Fibroblast of skin of left quadriceps (primary cell): ENCODE measurements at places on chromosomes 6 and 20.

DNA sequence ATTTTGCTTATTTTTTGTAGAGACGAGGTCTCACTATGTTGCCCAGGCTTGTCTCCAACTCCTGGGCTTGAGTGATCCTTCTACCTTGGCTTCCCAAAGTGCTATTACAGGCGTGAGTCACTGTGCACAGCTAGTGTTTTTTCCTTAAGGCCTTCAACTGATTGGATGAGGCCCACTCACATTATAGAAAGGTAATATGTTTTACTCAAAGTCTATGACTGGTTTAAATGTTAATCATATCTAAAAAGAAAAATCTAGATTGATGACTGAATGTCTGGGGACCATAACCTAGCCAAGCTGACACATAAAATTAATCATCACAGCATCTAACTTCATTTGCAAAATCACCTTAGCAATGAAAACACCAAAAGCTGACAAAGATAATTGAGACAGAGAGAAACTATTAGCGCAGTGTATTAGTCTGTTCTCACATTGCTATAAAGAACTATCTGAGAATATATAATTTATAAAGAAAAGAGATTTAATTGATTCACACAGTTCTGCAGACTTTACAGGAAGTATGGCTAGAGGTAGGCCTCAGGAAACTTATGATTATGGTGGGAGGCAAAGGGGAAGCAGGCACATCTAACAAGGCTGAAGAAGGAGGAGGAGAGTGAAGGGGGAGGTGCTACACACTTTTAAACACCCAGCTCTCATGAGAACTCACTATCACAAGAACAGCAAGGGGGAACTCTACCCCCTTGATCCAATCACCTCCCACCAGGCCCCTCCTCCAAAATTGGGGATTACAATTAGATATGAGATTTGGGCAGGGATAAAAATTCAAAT lies 66.8 kb upstream of the ARHGAP18 start:
- no peak for DNase-seq

DNA sequence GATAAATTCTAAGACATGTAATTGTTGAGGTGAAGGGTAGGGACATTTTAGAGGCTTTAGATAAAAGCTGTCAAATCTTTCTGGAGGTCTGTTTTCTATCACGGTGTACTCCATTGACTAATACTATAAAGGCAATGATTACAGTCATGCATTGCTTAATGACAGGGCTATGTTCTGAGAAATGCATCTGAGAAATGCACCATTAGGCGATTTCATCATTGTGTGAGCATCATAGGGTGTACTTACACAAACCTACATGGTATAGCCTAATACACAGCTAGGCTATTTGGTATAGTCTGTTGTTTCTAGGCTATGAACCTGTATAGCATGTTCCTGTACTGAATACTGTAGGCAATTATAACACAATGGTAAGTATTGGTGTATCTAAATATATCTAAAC lies 71.3 kb upstream of the FYN start:
- no peak for DNase-seq

DNA sequence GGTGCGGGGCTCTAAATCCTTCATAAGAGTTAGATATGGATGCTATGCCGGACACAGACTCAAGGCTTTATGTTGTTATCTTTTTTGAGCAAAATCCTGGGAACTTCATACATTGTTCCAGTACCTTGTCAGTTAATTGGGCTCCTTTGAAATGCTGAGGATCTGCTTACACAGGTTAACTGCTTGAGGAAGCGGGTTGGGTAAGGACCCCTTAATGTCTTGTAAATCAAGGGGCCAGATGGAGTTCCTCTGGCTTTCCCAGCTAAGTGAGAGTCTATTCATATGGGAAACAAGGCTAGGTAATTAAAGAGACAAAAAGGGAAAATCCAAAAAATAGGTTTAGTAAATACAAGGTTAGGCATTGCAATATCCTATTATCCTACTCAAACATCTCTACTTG lies 141.5 kb downstream of the OR2B2 start:
- no peak for DNase-seq

DNA sequence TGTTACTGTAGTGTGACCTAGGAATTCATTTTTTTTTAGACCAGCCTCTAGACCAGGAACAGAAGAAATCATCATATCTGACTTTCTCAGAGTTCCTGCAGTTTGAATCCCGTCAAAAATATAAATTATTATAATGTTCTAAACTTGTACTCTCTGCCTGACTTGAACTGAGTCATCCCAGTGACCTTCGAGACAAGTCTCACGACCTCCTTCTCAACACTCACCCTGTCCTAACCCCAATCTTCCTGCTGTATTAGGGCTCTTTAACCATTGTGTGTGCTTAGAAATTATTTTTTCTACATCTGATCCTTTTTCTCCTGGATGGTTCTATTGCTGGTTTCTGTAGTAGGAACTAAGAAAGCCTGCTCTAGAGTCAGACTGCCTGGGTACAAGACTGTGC lies 21.5 kb downstream of the ADGRF5 start:
- no peak for DNase-seq

- DNase-seq = no peak
Observed at GRCh38 chr20:62792940-62793756, 3.1 kb upstream of the MRGBP start.

DNA sequence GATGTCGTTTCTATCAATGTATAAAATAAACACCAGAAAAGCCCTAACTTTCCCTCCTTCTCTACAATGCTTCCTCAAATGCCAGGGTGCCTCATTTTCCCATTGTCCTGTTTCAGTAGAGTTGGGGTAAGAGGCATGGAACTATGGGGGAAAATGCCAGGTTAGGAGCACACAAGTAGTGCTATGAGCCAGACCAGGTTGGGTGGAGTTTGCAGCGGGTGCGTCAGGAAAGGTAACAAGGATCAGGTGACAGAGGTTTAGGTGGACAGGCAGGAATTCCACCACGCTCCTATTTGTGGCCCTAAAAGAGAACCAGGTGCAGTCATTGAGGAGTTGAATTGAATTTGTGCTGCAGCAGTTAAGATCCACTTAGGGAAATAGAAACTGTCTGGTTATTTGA lies 36.5 kb downstream of the SYTL3 start:
- no peak for DNase-seq

- DNase-seq = no peak
Observed at GRCh38 chr6:157036245-157036711, 259.1 kb downstream of the ARID1B start.

DNA sequence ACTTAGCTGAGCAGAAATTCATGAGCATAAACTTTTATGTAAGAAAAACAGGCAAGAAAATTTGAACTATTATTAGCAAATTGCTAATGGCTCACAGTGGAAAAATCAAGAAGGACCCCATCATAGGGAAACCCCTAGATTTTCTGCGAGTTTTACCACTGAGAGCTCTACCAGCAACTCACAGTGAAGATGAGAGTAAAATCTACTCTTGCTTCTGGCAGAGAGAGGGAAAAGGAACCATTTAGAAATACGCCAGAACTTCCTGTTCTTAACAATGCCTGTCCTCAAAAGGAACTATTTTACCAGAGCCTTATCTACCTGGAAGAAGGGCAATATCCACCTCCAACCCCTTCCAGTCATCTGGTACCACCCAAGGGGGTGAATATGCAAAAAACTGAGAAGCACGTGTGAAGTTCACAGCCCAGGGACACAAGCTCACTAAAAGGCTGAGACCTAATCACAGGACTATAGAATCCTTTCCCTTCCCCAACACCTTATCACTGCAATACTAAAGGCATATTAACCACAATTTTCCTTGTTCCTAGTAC lies 34.4 kb upstream of the ASF1A start:
- no peak for DNase-seq

GRCh38 chr20:56440346-56441007 lies 27.9 kb upstream of the RTF2 start:
- DNase-seq = no peak

DNA sequence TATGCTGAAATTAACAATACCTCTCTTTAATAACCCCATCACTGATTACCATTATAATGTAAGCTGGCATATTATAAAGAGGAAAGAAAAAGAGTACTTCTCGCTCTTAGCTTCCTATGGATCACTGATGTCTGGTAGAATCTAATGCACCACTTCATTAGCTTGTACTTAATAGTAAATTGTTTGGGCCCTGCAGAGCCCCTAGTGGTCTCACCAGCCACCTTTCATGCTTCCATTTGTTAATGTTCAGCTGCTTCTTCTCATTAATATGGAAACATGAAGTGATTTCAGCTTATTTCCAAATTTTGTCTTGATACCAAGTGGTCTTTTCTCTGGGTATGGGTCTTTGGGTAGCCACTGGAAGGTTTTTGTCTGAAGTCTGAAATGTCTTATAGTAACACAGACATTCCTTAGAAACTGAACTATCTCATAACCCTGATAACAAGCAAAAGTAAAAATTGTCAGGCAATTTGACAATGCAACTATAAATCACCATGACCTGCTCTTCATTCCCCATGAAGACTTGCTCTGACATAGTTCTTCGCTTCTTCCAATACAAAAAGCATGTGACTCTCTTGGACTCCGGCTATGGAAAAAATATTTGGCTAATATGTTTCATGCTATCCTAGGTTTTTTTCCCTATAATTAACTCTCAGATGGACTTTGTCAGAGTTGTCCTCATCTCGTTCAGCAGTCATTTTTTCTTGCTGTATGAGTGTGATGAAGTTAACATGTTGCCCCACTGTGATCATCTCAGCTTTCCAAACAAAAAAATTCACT lies 395.8 kb upstream of the MARCKS start:
- DNase-seq = no peak

DNA sequence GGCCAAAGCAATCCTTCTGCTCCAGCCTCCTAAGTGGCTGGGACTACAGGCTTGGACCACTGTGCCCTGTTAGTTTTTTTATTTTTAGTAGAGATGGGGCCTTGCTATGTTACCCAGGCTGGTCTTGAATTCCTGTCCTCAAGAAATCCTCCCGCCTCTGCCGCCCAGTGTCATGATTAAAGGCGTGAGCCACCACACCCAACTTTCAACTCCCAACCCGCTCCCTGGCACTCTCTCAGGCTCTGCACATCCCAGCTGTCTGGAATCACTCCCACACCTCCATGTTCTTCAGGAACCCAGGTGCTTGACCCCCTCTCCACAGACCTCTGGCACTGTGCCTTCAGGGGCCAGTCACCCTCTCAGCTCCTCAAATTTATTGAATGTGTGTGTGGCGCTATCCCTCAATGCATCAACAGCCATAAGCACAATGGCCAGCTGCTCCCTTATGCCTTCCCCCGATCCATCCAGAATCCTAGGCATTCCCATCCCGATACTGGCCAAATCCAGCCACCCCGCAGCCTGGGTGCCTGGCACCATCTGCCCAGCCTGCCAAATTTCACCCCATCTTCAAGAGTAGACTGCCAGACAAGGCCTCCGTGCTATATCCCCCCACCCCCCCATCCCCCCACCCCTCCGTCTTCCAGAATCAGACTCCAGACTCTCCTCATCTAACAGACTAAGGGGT lies 647 bp upstream of the POU5F1 start:
- DNase-seq = no peak

- DNase-seq = no peak
Observed at GRCh38 chr20:10861619-10862018, 187.8 kb upstream of the JAG1 start.

GRCh38 chr6:170434117-170434820 lies 118.8 kb downstream of the PSMB1 start:
- DNase-seq = no peak

- no peak for DNase-seq
Observed at GRCh38 chr6:56406276-56407269, 159.2 kb upstream of the COL21A1 start.

GRCh38 chr20:7272512-7272911 lies 505.0 kb downstream of the BMP2 start:
- no peak for DNase-seq

- DNase-seq = no peak
Observed at GRCh38 chr6:109623288-109623687, 67.7 kb downstream of the AK9 start.

- DNase-seq = no peak
Observed at GRCh38 chr20:60403105-60403741, 445.0 kb downstream of the CDH26 start.

GRCh38 chr6:31321820-31322219 lies 35.2 kb downstream of the HLA-B start:
- no peak for DNase-seq

DNA sequence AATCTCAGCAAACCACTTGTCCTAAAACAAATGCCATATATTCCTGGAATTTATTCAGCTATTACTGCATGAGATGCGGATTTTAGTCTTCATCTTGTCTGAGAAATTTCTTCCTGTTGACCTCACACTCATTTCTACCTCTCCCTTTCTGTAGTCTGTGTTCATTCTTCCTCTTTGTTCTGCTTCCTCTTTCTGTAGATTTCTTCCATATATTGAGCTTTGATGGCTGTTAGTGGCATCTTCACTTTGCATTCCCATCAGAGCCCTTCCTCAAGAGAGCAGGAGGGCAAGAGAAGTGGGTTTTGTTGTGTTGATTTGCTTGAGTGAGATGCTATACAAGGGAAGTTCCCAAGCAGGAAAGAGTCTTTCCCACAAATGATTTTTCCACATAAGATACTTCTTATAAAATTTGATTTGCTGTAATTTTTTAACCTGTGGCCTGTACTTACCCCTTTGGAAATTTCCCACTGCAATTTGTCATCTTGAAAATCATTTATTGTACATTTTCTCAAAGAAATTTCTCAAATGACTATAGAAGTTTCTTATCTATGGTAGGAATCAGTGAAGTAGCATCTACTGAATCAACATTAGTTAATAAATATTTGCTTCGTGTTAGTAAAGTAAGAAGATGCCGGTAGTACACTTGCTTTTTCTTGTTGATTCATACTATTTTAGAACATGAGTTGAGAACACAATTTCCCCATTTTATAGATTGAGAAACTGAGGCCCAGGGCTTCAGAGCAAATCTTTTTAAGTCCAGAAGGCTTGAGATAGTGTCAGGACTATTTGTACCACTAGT lies 43.8 kb downstream of the MAP3K4 start:
- DNase-seq = no peak

DNA sequence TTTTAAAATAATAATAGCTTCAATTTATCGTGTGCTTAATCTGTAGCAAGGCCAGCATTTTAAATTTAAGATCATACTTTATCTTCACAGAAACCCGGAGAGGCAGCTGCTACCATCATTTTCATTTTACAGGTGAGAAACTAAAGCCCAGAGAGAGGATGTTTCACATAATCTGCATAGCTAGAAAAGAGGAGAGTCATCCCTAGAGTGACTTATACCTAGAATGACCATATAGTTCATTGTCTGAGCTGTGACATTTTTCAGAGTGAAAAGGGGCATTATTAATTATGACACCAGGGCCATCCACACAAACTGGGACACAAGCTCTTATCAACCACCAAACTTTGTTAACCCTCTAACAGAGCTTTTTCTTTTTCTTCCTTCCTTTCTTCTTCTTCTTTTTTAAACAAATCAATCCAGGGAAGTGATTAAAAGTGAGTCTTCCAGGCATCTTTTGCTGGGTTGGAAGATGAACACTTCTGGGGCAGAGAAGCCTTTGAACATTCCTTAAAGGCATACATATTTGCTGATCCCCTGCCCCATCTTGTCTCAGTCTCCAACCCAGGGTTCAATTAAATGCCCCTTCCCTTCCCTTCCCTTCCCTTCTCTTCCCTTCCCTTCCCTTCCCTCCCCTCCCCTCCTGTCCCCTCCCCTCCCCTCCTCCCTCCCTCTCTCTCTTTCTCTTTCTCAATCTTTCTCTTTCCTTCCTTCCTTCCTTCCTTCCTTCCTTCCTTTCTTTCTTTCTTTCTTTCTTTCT lies 272.5 kb upstream of the JAG1 start:
- DNase-seq = no peak

- no peak for DNase-seq
Observed at GRCh38 chr20:53080969-53081871, 109.1 kb downstream of the TSHZ2 start.

- DNase-seq = no peak
Observed at GRCh38 chr6:150991487-150991886, 126.0 kb downstream of the MTHFD1L start.
